ENCODE measurements at places on chromosomes 4 and X.

- DNase-seq: no peak
These were observed 287.4 kb downstream of the NR3C2 start for GRCh38 chr4:148154769-148155168.

- DNase-seq: no peak
These were observed 56.4 kb upstream of the SCML1 start for GRCh38 chrX:17680732-17681413.

- no peak for DNase-seq
These were observed 118.2 kb upstream of the KIT start for GRCh38 chr4:54539500-54540029.

GRCh38 chr4:168558599-168558998, 61.7 kb downstream of the PALLD start:
- DNase-seq: no peak

- DNase-seq: no peak
These were observed 263.4 kb downstream of the GRIA3 start for GRCh38 chrX:123447506-123447905.

DNA sequence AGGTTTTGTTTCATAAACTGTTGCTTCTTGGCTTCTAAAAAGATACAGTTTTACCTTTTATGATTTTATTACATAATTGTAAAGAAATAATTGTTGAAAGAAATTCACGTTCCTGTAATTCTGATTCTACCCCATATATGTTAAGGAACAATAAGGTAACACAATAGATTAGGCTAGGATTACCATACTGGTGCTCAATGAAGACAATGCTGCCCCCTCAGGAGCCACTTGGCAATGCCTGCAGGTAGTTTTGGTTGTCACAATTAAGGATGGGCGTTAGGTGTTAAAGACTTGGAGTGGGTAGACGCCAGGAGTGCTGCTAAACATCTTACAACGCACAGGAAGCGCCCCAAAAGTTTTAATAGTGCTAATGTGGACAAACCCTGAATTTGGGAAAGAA, 133.2 kb downstream of the NLGN4X start:
- DNase-seq: no peak

DNA sequence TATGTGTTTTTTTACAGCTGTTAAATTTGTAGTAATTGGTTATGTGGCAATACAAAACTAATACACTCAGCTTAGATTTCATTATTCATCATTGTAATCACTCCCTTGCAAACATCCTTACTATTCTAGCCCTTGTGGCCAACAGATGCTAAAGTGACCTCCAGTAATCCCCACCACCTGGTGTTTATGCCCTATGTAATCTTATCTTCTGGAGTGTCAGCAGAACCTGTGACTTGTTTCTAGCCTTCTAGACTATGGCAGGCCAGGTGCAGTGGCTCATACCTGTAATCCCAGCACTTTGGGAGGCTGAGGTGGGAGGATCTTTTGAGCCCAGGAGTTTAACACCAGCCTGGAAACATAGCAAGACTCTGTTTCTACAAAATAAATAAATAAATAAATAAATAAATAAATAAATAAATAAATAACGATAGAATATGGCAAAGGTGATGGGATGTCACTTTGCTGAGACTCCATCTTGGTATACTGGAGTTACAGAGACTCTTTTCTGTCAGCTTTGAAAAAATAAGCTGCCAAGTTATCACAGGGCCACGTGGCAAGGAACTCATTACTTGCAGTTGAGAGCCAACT, 12.3 kb upstream of the TSR2 start:
- DNase-seq: no peak

All from stimulated activated naive CD8-positive, alpha-beta T cell treated with anti-CD3 and anti-CD28 coated beads, Interleukin-15, amount 100 ng/mL, for 72 hours (primary cell).